ENCODE measurements at places on chromosomes 16 and 17.

- DNase-seq: peak; percentile 16
These were observed 16.8 kb upstream of the RMI2 start for GRCh38 chr16:11328172-11329070.

DNA sequence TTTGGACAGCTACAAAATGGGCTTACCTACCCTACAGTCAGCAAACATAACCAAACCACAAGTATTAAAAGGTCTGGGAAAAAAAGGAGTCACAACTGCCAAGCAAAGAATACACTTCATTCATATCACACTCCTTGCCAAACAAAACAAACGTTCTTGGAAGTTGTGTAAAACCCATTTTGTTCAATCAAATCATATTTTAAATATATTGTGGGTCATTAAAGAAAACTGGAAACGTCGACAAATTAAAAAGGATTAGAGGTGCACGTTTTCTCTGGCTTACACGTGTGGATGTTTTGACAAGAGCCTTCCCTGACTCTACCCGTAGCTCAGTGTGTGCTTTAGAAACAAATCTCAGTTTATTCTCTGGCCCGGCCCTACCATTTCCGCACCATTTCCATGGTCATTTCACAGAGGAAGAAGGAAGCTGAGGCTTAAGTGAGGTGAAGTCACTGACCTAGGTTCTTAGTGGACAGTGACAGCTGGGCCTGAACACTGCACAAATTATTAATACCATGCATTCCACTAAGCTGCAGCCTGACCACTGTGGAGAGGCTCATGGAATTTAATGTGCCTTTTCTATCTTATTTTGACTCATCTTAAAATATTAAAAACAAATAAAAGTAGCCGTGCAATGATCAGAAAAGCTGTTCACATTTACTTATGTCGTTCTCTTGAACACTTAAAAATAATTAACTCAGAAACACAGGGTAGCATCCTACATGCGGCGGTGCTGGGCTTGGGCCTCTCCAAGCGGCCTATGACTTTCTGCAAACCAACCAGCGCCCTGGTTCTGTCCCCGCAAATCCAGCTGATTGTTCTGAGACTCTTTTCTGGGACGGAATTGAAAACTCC is 968 bp downstream of the CEP112 start:
- no peak for DNase-seq

DNA sequence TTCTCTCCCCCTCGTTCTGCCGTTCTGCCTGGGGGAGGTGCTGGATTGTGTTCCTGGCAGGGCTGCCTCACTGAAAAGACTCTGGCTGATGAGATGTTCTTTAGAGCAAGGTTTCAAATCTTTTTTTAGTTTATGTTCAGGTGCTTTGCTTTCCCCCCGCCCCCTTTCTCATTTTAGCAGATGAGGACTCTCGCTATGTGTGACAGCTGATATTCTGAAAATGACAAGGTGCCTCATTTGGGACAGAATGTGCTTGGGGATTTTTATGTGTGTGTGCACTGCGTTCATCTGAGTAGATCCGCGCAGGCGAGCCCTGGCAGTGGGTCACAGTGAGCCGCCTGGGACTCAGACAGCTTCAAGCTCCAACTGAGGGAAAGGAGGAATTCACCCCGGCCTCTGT is 205.9 kb downstream of the HS3ST4 start:
- no peak for DNase-seq

DNA sequence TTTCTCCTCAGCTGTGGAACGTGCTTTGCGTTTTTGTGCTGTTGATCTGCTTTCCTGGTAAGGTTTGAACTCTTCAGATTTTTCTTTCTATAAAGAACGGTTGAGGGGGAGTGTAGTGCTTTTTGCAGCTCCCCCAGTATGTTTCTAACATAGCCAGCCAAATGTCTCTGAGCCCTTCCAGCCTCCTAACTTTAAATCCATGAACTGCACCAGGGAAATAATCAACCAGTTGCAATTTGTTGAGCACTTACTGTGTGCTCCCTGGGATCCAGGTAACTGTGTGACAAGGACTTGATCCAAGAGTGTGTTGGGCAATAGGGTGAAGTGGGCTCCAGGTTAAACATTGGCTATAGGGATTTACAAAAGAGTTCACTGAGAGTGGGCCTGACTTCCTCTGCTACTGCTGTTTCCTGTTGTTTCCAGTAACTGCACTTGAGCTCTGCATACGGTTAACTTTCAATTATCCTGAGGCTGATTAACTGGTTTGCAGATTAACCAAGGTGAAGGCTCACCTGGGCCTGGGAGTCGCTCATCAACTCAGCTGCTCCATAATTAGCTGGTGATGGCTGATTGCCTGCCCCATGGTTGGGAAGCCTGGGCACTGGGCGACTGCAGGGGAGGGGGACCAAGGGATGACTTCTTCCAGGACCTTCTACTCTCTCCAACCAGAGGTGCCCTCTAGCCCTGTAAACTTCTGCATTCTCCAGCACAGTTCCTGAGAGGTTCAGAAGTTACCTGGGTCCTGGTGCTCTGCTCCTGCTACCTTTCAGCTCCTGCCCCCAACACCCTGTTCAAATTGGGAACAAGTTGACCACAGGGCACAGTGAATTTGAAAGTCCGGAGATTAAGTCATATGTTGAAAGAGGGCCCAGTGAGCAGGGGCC is 19.5 kb downstream of the HLF start:
- no peak for DNase-seq

GRCh38 chr16:56749672-56750491 is 20.0 kb downstream of the NUP93 start:
- no peak for DNase-seq

GRCh38 chr17:65227637-65228036 is 90.5 kb downstream of the RGS9 start:
- no peak for DNase-seq

- DNase-seq: no peak
These were observed 45.4 kb upstream of the CCL1 start for GRCh38 chr17:34408439-34408838.

GRCh38 chr17:38572669-38573365 is 32.9 kb downstream of the SRCIN1 start:
- no peak for DNase-seq

GRCh38 chr16:84953190-84953746 is 58.1 kb downstream of the ZDHHC7 start:
- no peak for DNase-seq

DNA sequence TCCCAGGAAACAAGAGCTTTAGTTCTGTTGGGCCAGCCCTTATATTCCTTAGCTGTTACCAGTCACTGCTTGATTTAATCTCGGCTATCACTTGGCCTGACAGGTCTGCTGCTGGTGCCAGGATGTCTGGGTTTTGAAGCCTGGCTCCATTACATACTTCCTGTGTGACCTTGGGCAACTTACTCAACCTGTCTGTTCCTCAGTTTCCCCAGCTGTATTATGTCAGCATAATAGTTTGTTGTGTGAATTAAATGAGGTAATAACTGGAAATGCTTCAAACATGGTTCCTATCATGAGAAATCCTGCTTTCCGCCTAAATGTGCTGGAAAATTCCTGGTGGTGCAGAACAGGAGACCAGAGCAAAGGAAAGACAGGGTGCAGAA is 50.6 kb upstream of the STH start:
- no peak for DNase-seq

- DNase-seq: no peak
These were observed 162.3 kb downstream of the ABCA8 start for GRCh38 chr17:68792873-68793272.

DNA sequence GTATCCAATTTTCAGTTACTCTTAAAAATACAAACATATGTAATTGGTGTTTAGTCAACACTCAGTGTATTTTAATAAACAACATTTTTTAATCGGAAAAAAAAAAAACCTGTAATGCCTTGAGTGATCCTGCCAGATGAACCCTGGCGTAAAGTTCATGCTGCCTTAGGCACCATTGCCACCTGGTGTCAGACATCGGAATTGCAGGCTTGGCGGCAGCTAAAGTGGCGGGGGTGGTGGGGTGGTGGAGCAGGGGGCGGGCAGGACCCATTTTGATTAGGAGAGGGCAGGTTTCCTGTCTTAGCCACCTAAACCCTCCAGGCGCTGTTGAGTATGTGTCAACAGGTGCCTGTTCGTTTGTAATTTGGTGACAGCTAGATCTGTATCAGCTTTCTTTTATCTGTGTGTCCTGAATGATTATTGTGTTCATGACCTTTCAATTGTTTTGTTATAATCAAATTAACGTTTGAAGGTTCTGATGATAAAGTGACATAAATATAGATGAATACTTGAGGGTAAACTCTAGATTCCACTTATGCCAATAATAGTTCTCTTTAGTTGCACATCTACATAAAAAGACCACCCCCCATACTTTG is 588.7 kb downstream of the CDH13 start:
- DNase-seq: no peak

DNA sequence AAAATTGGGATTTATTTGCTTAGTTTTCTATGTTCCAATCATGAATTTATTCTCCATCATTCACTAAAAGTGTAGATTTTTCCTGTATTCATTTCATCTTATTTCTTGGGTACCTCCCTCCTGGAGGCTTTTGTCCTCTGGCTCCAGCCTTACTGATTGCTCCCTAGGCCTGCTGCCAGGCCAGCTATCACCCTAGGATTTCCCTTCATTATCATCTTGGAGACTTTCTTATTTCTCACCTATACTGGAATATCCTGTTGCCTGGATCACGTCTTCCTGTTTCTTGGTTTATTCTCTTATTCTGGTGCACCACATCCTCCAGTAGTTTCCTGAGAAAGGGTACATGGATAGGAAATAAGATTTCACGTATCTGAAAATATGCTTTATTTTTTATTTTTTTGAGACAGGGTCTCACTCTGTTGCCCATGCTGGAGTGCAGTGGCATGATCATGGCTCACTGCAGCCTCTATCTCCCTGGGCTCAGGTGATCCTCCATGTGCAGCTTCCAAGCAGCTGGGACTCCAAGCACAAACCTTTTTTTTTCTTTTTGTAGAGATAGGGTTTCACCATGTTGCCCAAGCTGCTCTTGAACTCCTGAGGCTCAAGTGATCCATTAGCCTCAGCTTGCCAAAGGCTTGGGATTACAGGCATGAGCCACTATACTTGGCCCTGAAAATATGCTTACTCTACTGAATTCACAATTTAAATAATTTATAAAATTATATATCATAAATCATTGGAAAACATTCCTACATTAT is 13.3 kb upstream of the KPNB1 start:
- DNase-seq: no peak

- DNase-seq: peak; percentile 64
These were observed 701 bp downstream of the JMJD6 start for GRCh38 chr17:76725580-76726230.

GRCh38 chr17:41547378-41547841 is 19.3 kb upstream of the KRT19 start:
- DNase-seq: no peak

GRCh38 chr17:60901806-60902205 is 224.2 kb downstream of the BCAS3 start:
- DNase-seq: no peak

DNA sequence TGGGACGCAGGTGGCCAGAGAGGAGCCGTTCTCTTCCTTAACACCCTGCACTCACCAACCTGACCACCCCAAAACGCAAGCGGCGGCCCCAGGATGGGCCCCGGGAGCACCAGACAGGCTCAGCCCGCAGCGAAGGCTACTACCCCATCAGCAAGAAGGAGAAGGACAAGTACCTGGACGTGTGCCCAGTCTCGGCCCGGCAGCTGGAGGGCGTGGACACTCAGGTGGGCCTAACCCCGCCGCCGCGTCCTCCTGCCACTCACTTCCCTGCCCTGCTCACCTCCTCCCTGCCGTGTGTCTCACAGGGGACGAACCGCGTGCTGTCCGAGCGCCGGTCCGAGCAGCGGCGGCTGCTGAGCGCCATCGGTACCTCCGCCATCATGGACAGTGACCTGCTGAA is 4.6 kb upstream of the HSD3B7 start:
- DNase-seq: no peak

DNA sequence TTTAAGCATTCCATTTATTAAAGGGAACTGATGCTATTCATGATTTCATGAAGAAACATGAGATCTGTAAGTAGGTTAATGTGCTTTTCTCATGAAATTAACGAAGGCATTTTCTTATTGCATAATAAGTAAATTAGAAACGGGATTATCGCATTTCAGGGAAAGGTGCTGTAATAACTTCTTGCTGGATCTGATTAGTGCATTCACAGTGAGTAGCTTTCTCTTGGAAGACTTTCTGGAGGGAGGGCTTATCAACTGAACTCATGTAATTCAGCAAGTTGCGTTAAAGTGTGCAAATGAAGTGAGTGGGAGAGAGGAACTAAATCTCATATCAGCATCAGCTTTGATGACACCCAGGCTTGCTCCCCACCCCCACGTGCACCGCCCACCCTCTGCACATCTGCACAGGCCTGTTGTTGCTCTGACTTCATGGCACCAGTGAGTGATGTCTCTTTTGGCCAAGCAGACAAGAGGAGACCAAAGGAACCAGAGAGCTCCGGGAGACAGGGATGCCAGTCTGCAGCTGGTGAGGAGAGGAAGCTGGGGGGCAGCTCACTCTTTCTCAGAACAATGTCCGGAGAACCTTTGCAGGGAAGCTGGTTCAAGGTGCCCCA is 26.3 kb upstream of the GAS7 start:
- no peak for DNase-seq

DNA sequence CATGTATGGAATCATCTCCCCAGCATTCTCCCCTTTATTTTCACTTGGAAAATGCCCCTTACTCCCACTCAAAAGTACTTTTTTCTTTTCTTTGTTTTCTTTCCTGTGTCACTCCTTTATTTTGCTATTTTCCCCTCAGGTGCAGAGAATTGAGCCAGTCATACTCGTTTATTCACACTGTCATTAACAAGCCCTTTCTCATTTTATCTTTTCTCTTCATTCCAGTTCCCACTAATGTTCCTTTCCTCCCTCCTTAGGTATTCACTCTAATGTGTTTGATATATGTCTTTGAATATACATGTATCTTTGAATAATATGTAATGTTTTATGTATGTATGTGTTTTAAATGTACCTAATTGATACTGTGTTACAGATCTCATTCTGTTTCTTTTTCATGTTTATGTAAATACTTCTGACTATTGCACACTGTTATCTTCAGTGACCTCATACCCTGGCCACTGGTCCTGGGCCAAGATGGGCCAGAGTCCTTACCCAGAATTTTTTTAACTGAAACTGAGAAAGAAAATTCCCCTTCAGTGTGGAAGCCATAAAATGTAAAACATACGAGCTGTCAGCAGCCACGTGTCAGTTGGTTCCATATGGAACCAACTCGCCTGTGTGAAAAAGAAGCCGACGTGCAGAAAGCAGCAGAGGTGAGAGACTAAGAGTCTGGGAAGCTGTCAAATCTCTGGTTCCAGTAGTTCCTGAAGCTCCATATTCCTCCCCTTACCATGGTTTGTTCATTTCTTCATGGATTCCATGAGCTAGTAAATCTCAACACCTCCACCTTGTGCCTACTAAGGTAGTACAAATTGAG is 5.8 kb downstream of the SRR start:
- DNase-seq: no peak

- no peak for DNase-seq
These were observed 118.2 kb upstream of the ZNF750 start for GRCh38 chr17:82957961-82958561.

- peak; percentile 81 for DNase-seq
These were observed 182 bp upstream of the SPECC1 start for GRCh38 chr17:20009052-20009301.

DNA sequence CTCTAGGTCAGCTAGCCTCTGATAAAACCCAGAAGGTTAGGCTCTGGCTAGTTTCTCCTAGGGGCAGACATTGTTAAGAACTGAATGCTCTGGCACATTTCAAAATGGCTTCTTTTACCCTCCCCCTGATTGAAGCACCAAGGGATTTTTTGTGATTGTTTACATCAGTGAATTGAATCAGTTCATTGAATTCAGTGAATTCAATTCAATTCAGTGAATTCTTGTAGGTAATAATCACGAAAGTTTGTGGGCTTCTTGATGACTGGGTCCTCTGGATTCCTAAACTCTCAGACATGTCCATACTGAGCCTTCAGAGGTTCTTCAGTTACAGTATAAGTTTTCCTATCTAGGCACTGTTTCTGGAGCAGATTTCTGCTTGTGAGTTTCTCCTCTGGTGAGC is 135.2 kb upstream of the ELAC2 start:
- DNase-seq: no peak
